ENCODE measurements at places on chromosomes 11 and 22. TPM values are rescaled to one million over a fixed set of nuclear protein-coding genes. Genes with fewer than 3 reads are reported as not detected.

- no peak overlapping the region for H3K4me3 ChIP-seq
- peaks cover 5% of the 10 kb centered on the region for H3K4me1 ChIP-seq
- no peak overlapping the region for H3K27ac ChIP-seq
- DNase-seq: no peak
- H3K27me3 ChIP-seq: peaks cover 11% of the 10 kb centered on the region
Measured at GRCh38 chr11:35946766-35947165, 2.9 kb downstream of the LDLRAD3 start.

DNA sequence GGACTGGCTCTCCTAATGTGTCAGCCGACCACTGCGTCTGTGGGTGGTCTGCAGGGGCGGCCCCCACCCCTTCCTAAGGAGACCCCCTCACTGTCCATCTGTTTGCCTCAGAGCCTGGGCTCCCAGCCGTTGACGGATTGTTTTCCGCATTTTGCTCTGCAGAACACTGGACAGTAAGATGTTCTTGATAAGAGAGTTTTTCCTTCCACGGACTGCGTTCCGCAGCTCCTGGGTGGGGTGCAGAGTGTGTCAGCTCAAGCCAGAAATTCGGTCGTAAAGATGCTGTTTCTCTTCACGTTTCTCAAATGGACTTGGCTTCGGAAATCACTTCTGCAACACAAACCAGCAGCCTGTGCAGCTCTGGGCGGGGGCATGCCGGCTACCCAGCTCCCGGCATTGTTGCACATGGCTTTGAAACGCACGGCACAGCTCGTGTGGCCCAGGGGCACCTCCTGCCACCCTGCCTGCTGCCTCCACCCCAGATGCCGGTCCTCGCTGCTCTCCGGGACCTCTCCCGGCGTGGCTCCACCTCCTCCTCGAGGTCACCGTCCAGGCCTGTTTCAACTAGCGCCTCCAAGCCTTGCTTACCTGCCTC is 2.9 kb upstream of the MRGPRG start:
- H3K4me1 ChIP-seq: peaks cover 94% of the 10 kb centered on the region
- H3K27ac ChIP-seq: no peak overlapping the region
- DNase-seq: no peak

DNA sequence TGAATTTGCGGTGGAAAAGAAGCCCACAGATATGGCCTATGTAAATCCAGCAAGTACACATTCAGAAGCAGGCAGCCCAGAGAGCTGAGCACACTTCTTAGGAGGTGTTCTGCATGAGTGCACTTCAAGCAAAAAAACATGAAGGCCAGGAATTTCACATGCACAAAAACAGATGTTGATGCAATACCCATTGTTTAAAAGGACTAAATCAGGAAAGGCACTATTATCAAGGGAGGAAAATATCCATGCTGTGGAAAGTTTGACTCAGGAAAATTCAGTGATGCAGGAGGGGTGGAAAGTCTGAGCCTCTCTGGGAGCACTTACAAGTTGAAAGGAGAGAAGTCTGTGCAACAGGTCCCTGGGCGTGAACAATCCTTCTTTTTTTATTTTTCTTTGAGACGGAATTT is 15.8 kb upstream of the CARS1 start:
- no peak overlapping the region for H3K4me3 ChIP-seq
- H3K27me3 ChIP-seq: peaks cover 8% of the 10 kb centered on the region
- no peak for DNase-seq
- H3K36me3 ChIP-seq: no peaks in the 10 kb centered on the region
- H3K27ac ChIP-seq: no peak overlapping the region

DNA sequence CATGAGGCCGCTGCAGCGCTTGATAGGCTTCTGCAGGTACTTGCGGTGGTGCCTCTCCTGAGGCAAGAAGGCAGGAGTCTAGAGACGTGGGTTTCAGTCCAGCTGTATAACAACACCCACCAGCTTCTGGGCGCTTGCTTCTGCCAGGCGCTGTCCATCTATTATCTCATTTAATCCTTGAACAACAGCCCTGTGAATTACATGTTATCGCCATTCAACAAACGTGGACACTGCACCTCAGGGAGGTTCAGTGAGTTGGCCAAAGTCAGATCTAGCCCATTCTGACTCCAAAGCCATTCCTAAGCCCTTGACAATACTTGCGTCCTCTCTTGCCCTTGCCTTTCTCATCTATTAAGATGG is 436 bp upstream of the FAM181B start:
- DNase-seq: no peak
- peaks cover 19% of the 10 kb centered on the region for H3K4me1 ChIP-seq
- no peak overlapping the region for H3K27ac ChIP-seq
- H3K4me3 ChIP-seq: peak overlapping the region; percentile 44

GRCh38 chr11:74312326-74312725 is 886 bp upstream of the P4HA3 start:
- peaks cover 4% of the 10 kb centered on the region for H3K27me3 ChIP-seq
- no peak overlapping the region for H3K4me3 ChIP-seq
- H3K36me3 ChIP-seq: no peaks in the 10 kb centered on the region
- DNase-seq: no peak
- H3K27ac ChIP-seq: no peak overlapping the region
- H3K4me1 ChIP-seq: no peaks in the 10 kb centered on the region

- no peaks in the 10 kb centered on the region for H3K27me3 ChIP-seq
- no peak for DNase-seq
- H3K27ac ChIP-seq: no peak overlapping the region
- H3K36me3 ChIP-seq: no peaks in the 10 kb centered on the region
Measured at GRCh38 chr11:131763193-131763890, 392.9 kb downstream of the NTM start.

DNA sequence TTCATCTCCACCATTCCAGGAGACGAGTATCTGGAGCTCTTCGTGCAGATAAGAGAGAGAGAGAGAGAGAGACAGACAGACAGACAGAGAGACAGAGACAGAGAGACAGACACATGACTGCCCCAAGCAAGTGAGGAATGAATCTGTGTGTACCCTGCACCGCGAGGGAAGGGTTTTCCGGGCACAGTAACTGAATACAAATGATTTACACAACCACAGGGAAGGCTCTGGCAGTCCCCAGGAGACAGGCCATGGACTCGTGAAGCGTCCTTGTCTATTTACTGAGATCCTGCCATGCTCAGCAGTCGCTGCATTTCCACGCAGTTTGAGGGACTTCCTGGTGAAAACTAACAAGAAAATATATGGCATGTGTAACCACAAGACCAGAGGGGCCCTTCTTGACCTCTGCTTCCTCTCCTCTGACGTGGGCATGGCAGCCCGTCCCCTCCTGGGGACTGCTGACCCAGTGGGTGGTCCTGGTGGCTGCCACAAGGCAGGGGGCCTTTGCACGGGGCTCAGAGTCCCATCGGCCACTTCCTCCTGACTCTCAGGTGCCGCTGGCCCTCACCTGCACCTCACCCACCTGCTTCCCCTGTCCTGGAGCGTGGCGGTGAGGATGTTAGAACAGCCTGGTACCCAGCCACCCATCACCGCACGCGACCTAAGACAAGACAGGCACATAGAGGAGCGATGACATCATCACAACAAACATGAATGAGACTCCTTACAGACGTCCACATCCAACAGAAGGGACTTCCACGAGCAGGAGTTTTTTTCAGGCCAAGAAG is 75.9 kb downstream of the PHF21B start:
- DNase-seq: no peak
- no peaks in the 10 kb centered on the region for H3K36me3 ChIP-seq
- H3K4me1 ChIP-seq: no peaks in the 10 kb centered on the region
- peaks cover 70% of the 10 kb centered on the region for H3K27me3 ChIP-seq

DNA sequence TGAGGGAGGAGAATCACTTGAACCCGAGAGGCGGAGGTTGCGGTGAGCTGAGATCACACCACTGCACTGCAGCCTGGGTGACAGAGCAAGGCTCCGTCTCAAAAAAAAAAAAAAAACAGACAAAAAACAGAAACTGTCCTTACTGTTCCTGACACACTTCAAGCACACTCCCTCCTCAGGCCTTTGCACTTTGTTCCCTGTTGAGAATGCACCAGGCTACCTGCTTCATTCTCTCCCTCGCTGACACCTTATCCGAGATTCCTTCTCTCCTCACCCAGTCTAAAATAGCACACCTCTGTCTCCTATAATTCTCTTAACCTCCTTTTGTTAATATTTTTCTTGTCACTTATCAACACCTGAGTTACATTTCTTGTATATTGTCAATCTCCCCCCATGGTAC is 32.3 kb upstream of the TECTA start:
- no peak overlapping the region for H3K4me3 ChIP-seq
- H3K27ac ChIP-seq: no peak overlapping the region
- H3K27me3 ChIP-seq: no peaks in the 10 kb centered on the region

- no peak for DNase-seq
- H3K4me3 ChIP-seq: no peak overlapping the region
Measured at GRCh38 chr11:43959321-43959995, 17.0 kb downstream of the C11orf96 start.

- H3K27me3 ChIP-seq: no peaks in the 10 kb centered on the region
- no peak overlapping the region for H3K4me3 ChIP-seq
- H3K36me3 ChIP-seq: peaks cover 7% of the 10 kb centered on the region
- no peak overlapping the region for H3K27ac ChIP-seq
- no peaks in the 10 kb centered on the region for H3K4me1 ChIP-seq
- DNase-seq: no peak
Measured at GRCh38 chr11:73734993-73735392, 25.9 kb downstream of the RAB6A start.

DNA sequence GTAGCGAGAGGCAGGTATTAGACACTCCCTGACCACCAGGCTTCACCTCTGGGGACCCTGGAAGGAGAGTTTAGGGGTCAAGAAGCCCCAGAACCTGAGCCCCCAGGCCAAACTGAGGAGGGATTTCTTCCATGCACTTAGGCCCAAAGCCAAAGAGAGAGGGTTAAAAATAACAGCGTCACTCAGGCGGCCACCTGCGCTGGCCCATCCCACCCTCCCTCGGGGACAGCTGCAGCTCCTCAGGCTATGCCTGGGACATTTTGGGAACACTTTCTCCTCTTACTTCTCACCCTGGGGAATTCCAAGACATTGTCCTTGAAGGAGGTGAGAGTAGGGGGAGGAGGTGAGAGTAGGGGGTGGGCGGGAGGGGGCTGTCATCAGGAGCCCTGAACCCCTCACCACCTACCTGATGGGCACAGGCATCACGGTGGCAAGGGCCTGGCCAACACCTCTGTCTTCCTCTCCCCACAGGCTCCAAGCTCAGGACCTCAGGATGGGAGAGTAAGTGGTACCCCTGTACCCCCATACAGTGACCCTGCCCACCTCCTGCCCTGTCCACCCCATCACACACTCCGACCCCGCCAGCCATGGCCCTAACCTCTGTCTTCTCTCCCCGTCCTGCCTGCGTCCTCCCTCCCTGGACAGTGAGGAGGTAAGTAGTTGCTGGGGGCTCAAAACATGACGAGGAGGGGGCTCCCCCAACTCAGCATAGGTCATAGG is 583 bp downstream of the TNNI2 start:
- no peak overlapping the region for H3K4me3 ChIP-seq
- H3K36me3 ChIP-seq: no peaks in the 10 kb centered on the region
- H3K4me1 ChIP-seq: peaks cover 64% of the 10 kb centered on the region
- peaks cover 3% of the 10 kb centered on the region for H3K27me3 ChIP-seq
- no peak overlapping the region for H3K27ac ChIP-seq

DNA sequence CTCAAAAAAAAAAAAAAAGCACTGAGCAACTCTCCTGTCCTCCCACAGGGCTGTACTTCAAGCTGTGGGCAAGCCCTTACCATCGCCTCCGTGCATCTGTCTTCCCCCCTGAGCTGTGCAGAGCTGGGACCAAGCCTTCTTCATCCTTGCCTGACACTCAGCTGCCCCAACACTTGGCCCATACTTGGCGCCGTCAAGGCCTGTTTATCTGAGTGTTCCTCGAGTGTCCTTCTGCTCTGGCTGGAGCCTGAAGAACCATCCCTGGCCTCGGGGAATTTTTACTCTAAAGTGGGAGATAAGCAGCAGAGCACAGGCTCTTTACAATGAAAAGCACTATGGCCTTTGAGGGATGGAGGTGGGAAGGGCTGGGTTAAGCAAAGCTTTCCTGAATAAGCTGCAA is 1.6 kb upstream of the TIRAP start:
- peaks cover 26% of the 10 kb centered on the region for H3K4me1 ChIP-seq
- DNase-seq: no peak
- no peak overlapping the region for H3K4me3 ChIP-seq

GRCh38 chr11:121406291-121406690 is 45.8 kb upstream of the SORL1 start:
- H3K27ac ChIP-seq: no peak overlapping the region
- no peaks in the 10 kb centered on the region for H3K4me1 ChIP-seq
- H3K36me3 ChIP-seq: no peaks in the 10 kb centered on the region
- H3K27me3 ChIP-seq: no peaks in the 10 kb centered on the region
- H3K4me3 ChIP-seq: no peak overlapping the region

GRCh38 chr11:7021318-7021717 is 1.0 kb downstream of the NLRP14 start:
- no peak for DNase-seq
- no peak overlapping the region for H3K27ac ChIP-seq
- H3K4me3 ChIP-seq: no peak overlapping the region
- peaks cover 11% of the 10 kb centered on the region for H3K4me1 ChIP-seq

GRCh38 chr11:117794772-117795629 is 2.0 kb downstream of the DSCAML1 start:
- H3K4me1 ChIP-seq: peaks cover 19% of the 10 kb centered on the region
- H3K36me3 ChIP-seq: no peaks in the 10 kb centered on the region

DNA sequence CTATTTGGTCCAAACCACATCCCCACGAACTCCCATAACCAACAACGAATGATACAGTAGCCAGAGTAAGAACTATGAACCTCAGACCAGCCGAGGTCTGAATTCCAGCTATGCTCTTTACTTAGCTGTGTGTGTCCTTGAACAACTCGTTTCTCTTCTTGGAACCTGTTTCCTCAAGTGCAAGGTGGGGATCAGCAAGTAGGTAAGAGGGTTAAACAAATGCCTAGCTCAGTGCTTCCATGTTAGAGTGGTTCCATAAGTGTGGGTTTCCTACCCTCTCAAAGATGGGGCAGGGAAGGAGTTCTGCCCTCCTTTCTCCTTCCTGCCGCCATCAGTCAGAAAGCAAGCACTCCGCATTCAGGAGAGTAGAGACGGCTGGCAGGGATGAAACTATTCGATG is 283.4 kb upstream of the SYN3 start:
- H3K4me1 ChIP-seq: no peaks in the 10 kb centered on the region
- no peak for DNase-seq
- H3K4me3 ChIP-seq: no peak overlapping the region
- no peaks in the 10 kb centered on the region for H3K36me3 ChIP-seq

GRCh38 chr11:12640355-12640754 is 33.9 kb upstream of the TEAD1 start:
- H3K27ac ChIP-seq: no peak overlapping the region
- DNase-seq: no peak
- peaks cover 4% of the 10 kb centered on the region for H3K4me1 ChIP-seq
- H3K36me3 ChIP-seq: no peaks in the 10 kb centered on the region
- no peaks in the 10 kb centered on the region for H3K27me3 ChIP-seq
- H3K4me3 ChIP-seq: no peak overlapping the region

C11orf86 gene
- total RNA-seq: not detected

HPX gene
- total RNA-seq: 1.4 TPM

XRRA1 gene
- 22.5 TPM for total RNA-seq

RIMBP3C gene
- 0.89 TPM for total RNA-seq

TSSK2 gene
- total RNA-seq: not detected

PPP2R5B gene
- 6.4 TPM for total RNA-seq

P2RY2 gene
- total RNA-seq: not detected

P2RX6 gene
- total RNA-seq: 2.7 TPM

All from K562 (cell line).